ENCODE measurements at places on chromosomes 12 and 14.

GRCh38 chr14:64203366-64204006, 90.7 kb downstream of the ESR2 start:
- H3K4me3 ChIP-seq, result no peak overlapping the region
- no peaks in the 10 kb centered on the region for H3K4me1 ChIP-seq

- H3K27ac ChIP-seq, result no peak overlapping the region
- no peaks in the 10 kb centered on the region for H3K27me3 ChIP-seq
- H3K36me3 ChIP-seq, result no peaks in the 10 kb centered on the region
Measured at GRCh38 chr14:105013150-105013785, 7.6 kb downstream of the CDCA4 start.

DNA sequence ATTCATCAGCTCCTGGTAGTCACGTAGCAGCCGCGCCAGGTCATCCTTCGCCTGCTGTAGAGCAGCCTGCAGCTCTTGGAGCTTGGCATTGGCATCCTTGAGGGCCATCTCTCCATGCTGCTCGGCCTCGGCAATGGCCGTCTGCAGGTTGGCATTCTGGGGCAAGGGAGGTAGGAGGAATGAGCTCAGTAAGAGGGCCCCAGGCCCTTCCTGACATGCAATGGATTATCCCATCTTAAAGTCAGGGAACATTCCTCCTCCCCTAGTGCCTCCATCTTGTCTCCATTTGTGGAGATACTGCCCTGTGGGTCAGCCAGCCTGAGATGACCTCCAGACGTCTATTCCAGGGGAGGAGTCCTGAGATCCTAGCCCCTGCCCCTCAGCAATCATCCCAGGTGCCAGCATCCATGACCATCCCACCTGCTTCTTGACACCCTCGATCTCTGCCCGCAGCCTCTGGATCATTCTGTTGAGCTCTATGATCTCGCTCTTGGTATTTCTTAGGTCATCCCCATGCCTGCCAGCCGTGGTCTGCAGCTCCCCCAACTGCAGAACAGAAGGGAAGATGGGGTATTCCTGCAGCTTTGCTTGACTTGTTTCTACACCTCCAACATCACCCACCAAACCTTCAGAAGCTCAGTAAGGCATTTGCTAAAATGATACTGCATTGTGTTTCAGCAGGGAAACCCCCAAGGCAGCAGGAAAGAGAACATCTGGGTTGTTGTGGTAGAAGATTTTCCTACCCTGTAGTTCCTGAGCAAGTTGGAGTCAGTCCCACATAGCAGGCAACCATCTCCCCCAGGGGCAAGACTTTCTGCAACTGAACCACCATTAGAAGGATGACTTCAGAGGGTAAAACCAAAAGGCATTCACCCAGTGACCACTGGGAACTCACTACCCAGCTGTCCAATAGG, 4.4 kb downstream of the KRT3 start:
- H3K27ac ChIP-seq, result no peak overlapping the region
- no peak for DNase-seq
- peaks cover 24% of the 10 kb centered on the region for H3K27me3 ChIP-seq
- H3K4me1 ChIP-seq, result peaks cover 20% of the 10 kb centered on the region
- H3K4me3 ChIP-seq, result no peak overlapping the region

DNA sequence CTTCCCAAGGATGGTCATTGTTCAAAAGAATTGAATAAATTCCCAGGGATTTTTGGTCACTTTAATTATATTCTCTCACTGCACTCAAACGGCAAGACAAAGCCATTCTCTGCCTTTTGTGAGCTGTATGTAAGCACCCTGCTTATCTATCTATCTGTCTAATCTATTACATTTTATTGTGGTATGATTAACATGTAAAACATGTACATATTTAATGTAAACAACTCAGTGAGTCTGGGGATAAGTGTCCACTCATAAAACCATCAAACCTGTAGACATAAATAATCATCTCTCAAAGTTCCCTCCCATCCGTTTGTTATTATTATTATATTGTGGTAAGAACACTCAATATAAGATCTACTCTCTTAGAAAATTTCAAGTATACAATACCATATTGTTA, 167.1 kb downstream of the CAND1 start:
- H3K27me3 ChIP-seq, result no peaks in the 10 kb centered on the region
- peaks cover 19% of the 10 kb centered on the region for H3K4me1 ChIP-seq
- no peak overlapping the region for H3K27ac ChIP-seq
- H3K4me3 ChIP-seq, result no peak overlapping the region
- H3K36me3 ChIP-seq, result no peaks in the 10 kb centered on the region
- no peak for DNase-seq

Data from upper lobe of left lung (tissue), 6 donors.